ENCODE measurements at places on chromosomes 7 and 10.

GRCh38 chr7:128954150-128954549, 16.4 kb downstream of the IRF5 start:
- no peak for DNase-seq

DNA sequence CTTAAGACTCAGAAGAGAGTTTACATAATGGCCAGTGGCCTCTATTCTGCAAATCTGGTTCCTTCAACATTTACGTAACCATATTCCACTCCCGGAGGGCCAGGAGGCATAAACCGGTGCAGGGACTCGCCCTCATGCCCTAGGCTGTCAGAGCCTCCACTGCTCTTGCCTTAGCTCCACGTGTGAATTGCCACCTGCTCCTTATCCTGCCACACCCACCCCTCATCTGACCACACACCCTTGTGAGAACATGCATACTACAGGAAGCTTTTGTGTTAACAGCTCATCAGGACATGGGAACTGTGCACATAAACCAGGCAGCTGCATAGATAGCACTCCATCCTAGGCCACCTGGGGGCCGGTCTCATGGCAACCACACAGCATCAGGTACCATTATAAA, 146.7 kb upstream of the PFKP start:
- DNase-seq, result no peak

DNA sequence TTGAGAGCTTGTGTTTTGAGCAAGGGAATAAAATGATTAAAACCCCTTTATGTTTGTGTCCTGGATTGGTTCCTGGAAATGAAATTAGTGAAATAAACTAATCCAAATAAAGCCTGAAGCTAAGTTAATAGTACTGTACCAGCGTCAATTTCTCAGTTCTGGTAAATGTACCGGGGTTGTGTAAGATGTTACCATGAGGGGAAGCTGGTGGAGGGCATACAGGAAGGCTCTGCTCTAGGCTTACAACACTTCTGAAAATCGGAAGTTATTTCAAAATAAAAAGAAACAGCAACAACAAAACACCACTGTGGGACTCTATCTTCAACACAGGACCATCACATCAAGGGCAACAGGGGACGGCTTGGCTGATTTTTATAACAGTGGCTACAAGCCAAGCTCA, 257.0 kb downstream of the CREB5 start:
- DNase-seq, result peak; percentile 34

GRCh38 chr10:50440489-50440888, 183.3 kb downstream of the SGMS1 start:
- peak; percentile 74 for DNase-seq
